ENCODE measurements at places on chromosomes 7 and 10.

- no peak for DNase-seq
Measured at GRCh38 chr7:116582806-116583444, 58.1 kb downstream of the CAV1 start.

GRCh38 chr10:3056280-3057037, 10.9 kb upstream of the PFKP start:
- no peak for DNase-seq

- no peak for DNase-seq
Measured at GRCh38 chr10:130009228-130009627, 45.2 kb upstream of the EBF3 start.

DNA sequence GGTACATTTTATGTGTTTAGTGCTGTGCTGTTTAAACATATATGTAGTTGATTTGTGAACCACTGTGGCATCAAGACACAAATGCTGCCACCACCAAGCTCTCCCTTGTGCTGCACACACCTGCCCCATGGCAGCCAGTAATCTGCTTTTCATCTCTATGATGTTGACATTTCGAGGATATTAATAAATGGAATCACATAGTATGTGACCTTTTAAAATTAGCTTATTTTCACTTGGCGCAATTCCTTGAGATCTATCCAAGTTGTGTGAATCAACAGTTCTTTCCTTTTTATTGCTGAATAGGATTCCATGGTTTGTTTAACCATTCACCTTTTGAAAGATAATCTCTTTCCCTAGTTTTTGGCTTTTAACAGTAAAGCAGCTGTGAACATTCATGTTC, 73.1 kb downstream of the BMPR1A start:
- no peak for DNase-seq

- peak; percentile 8 for DNase-seq
Measured at GRCh38 chr10:26437637-26438461, at the start of gene APBB1IP. TSS of gene APBB1IP (plus strand) at chr10:26438341. CDS start at chr10:26492327, 53,986 bp downstream.

GRCh38 chr10:29749150-29749549, 114.4 kb upstream of the SVIL start:
- DNase-seq, result no peak

- DNase-seq, result no peak
Measured at GRCh38 chr7:133513608-133514007, 260.7 kb downstream of the EXOC4 start.

- no peak for DNase-seq
Measured at GRCh38 chr7:157925383-157925875, 588.6 kb downstream of the DNAJB6 start.

DNA sequence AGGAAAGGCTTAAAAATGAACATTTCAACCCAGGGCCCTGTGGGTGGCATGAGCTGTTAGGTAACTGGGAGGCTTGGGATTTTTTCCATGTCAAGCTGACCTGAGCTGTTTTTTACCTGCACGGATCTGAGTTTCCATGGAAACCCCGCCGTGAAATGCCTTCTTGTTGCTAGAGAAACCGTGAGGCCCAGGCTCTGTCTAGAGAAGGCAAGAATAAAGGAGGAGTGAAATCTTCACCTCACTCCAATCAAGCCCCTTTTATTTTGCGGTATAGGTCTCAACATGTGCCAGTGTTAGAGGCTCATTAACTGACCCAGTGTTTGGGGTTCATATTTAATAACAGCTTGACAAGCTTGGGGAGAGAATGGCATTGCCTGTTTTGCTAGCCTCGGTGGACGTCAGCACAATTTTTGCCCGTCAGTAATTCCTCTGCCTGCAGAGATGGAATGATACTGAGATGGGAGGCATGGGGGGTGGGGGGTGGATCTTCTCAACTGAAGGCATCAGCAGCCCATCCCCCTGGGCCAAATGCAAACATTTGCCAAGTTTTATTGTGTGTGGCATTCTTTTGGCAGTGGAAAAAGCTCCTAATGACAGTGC, 48.9 kb upstream of the PDCD4 start:
- no peak for DNase-seq

DNA sequence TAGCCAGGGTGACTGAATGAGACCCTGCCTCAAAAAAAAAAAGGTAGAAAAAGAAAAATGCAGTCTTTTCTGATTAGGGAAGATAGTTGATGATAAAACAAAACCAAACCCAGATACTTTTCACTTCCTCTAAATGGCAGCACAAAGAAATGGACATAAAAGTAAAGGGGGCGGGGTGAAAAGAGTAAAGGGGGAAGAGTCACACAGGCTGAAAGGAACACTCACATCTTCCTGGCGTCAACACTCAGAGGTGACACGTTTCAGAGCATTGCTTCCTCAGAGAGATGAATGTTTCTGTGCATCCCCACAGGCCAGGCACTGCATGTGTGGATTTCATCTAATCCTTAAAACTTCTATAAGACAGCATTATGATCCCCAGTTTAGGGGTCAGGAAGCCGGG, 81.2 kb downstream of the HIPK2 start:
- DNase-seq, result no peak

- no peak for DNase-seq
Measured at GRCh38 chr10:60384011-60384410, 5.7 kb downstream of the ANK3 start.

- DNase-seq, result no peak
Measured at GRCh38 chr7:129257168-129257567, 32.3 kb downstream of the AHCYL2 start.

DNA sequence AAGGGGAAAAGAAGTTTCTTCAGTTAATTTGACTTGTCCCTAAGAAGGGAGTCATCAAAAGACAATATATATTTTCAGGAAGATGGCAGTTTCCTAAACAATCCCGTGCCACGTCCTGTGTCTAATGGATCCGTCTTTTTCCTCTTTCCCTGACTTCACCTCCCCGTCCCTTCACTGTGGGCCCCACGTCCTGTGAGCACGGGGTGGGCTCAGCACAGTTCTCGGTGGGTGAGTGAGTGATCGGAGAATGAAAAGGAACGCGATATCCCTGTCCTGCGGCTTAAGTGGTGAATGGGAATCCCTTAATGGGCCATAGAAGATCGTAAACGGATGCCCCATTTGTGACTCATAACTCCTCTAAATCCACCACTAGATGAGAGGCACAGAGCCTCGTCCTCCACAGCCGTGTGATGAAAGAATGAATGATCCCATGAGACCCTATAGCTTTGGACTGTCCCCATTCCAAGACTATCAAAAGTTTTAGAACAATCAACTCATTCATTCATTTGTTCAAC, 63.5 kb upstream of the PITRM1 start:
- no peak for DNase-seq

DNA sequence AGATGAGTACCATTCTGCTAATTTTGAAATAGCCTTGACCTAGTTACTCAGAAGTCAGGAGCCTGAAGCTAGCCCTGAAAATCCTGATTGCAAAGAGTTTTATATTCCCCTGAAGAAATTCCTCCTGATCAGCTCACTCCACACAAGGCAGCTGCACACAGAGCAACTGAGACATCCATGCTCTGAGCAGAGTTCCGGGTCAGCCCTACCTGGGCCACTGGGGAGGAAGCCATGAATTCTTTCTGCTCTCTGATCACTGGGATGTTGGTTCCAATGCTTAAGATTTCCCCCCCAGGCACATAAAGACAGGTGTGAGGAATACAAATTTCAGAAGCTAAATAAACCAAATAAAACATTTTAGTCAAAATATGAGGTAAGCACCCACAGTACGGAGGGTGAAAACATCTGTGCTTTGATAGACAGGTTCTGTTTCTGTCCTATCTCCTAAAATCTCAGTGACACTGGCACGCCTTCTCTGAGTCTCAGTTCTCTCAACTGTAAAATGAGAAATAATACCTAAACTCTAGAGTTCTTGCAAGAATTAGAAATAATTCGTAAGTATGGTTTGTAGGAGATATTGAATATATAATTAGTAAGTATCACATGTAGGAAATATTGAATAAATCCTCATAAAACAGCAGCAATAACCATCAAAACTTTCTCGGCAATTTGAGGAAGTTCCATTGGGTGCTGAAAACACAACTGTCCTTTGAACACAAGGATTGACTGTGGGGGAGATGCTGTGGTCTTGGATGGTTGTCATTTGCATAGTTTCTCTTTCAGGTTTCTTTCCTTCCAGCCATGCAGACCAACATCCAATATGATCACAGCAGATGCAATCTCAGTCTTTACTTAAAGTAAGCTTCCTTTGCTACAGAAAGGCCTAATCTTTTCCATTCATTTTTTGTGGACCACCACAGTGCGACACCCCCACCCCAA, 133.0 kb upstream of the TNS3 start:
- no peak for DNase-seq

GRCh38 chr7:26863518-26864308, 677 bp downstream of the SKAP2 start:
- peak; percentile 50 for DNase-seq

DNA sequence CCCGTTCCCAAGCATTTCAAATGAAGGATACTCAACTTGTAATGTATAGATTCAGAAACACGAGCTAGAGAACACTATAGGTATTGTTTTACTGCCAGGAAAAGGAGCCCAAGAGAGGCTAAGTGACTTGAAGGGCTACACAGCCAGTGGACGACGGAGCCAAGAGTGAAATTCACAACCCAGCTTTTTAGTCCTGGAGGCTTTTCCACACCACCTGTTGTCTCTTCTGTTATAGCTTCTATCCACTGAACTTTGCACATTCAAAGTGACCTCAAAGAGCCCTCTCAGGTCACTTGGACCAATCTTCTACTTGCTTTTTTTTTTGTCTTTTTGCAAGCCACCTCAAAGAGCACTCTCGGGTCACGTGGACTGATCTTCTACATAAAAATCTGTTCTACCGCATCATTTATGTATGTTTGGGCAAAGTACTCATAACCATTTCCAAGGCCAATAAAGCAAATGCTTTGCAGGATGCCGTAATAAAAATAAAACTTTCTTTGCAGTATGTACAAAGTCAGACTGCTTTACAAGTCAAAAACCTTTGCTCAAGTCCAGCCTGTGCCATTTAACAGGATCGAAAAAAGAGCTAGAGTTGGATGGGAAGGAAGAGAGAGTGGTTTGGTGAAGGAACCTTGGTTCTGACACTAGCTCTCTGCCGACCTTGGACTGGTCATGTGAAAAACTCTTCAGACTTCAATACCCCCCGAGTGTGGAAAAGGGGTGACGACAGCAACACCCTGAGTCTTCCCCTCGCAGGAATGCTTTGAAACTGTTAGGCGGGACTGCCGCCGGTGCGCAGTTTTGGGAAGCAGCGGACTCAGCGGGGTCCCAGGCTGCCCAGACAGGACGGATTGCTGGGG, 821 bp downstream of the SLC35B4 start:
- no peak for DNase-seq

GRCh38 chr7:50062951-50063350, 30.1 kb downstream of the ZPBP start:
- DNase-seq, result no peak

DNA sequence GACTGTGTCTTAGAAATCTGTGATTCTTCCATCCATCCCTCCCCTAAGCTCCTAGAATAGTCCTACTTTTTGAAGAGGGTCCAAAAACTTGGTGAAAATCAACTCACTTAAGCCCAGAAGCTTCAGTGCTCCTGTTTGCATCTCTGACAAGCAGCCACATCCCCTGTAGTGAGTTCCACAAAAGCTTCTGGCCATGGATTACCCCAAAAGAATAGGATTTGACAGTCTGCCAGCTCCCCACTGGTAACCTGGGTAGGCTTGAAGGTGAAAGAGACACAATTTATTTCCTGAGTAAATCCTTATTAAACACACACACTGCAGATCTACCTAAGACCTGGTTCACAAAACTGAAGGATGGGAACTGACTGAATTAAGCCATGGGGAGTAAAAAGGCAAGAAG, 46.5 kb downstream of the LGI1 start:
- DNase-seq, result no peak

DNA sequence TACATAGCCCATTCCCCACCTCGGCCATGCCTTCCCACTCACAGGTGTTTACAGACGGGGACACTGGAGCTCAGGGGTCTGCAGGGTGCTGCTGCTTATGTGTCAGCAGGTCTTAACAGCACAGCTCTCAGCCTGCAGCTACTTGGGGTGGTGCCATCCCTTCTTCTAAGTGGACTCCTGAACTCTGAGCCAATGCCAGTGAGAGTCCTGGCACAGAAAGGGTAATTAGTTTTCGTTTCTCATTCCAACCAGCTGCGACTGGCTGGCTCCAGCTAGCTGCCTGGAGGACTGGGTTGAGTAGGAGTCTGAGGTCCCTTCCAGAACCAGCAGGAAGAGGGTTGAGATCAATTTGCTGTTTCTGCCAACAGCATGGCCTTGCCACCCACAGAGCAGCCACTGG, 88.3 kb upstream of the AGK start:
- DNase-seq, result no peak

- DNase-seq, result no peak
Measured at GRCh38 chr10:75926763-75927162, 495.3 kb downstream of the LRMDA start.

- no peak for DNase-seq
Measured at GRCh38 chr10:59360605-59361405, 1.5 kb downstream of the FAM13C start.

DNA sequence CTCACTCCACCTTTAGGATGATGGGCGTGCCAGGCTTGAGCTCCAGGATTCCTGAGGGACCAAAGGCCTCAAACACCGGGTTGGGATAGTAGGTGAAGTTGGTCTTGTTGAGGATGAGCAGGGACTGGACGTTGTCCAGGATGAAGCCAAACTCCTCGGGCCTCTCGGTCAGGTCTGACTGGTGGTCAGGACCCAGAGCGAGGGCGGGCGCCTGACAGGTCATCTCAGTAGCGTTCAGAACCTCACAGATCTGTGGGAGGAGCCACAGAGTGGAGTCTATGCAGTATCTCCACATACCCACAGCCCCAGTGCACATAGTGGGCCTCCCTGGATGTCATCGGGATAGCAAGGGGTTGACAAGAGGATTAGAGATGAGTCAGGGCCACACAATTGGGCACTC, 394.9 kb downstream of the PLXNA4 start:
- no peak for DNase-seq

DNA sequence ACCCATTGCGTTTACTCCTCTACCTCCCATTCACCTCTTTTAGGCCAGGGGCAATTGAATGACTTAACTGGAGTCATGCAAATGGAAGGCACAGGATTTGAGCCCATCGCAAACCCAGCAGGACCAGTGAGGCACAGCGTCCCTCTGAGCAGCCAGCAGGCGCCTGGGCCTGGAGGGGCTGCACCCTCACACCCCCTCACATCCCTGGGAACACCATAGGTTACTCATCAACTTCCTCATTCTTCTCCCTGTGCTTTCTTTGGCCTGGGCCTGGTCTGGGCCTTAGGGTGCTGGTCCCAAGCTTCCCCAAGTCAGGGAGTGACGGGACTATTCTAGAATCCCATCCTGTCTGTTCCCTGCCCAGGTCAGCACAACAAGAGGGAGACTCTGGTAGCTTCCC, 169.4 kb upstream of the EEPD1 start:
- no peak for DNase-seq

DNA sequence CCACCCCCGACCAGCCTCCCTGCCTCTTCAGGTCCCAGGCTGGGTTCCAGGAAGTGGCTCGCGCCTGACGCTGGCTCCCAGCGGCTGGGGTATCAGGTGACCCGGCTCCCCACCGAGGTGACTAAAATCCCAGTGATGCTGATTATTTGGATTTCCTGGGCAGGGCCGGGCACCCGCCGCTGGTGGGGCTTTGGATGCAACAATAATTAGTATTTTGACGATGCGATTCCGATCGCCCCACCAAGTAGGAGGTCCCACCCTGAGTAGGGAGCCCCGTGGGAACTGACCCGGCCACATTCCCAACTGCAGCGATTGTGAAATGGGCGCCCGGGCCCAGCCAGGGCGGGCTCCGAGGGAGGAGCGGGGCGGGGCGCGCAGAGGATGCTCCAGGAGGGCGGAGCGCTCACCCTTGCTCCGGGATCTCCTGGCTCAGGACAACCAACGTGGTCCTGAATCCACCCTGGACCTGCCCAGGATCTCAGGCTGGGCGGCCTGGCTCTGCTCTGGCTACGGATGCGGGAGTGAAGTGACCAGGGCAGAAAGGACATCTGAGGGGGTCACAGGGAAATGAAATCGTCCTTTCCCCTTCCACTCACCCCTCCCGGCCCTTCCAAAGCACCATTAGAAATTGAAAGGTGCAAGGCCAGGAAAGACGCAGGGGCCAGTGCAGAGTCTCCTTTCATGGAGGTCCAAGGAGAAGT, 32.6 kb downstream of the DUSP5 start:
- no peak for DNase-seq

Data from NCI-H524 (cell line).